ENCODE measurements at places on chromosomes 11 and 22. TPM values are rescaled to one million over a fixed set of nuclear protein-coding genes. Genes with fewer than 3 reads are reported as not detected.

DNA sequence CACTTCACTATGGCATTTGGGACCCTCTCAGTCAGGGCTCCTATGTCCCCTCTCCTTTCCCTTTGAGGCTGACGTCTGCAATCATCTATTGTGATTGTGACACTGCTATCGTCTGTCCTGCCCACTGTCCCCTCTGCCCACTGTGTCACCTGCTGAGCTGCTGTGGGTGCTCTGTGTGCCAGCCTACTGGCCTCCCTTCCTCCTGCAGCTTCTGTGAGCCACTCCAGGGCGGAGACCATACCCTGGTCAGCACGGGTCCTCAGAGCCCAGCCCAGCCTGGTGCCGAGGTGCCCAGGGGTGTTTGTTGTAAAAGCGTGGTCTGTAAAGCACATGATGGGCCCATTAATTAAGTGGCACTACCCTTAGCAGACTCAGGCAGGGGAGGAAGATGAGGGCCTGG is 29.4 kb downstream of the MPPED1 start:
- DNase-seq, result no peak

GRCh38 chr11:130160498-130161155 is 1.0 kb downstream of the ST14 start:
- no peak for DNase-seq

GRCh38 chr22:45781459-45781858 is 109.8 kb downstream of the ATXN10 start:
- no peak for DNase-seq

DNA sequence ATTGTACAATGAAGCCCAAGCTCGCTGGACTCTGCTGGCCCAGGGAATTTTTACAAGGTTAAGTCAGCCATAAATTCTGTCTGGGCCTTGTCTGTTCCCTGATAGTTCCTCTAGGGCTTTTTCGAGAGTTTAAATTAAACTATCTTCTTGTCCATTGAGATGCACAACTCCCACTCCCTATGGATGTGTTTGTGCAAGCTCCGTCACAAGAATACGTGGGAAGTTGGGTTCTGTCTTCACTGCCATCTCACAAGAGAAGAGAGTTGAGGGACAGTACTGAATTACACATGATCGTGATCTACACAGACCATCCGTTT is 153.6 kb upstream of the TTC12 start:
- no peak for DNase-seq

DNA sequence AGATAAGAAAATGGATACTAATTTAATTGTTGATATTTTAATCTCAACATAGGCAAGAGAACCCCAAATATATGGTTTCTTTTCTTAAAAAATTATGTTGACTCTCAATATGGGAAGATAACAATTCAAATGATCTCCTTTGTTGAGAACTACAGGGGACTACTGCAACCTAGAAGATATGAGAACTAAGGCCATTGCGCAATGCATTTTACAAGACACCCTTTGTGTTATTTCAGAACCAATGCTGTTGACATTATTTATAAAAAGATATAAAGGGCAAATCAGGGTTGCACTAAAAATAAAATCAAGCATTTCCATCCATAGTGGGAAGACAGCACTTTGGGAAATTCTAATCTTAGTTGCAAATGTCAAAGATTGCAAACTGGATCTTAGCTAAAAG is 322.3 kb downstream of the SOX6 start:
- DNase-seq, result no peak

DNA sequence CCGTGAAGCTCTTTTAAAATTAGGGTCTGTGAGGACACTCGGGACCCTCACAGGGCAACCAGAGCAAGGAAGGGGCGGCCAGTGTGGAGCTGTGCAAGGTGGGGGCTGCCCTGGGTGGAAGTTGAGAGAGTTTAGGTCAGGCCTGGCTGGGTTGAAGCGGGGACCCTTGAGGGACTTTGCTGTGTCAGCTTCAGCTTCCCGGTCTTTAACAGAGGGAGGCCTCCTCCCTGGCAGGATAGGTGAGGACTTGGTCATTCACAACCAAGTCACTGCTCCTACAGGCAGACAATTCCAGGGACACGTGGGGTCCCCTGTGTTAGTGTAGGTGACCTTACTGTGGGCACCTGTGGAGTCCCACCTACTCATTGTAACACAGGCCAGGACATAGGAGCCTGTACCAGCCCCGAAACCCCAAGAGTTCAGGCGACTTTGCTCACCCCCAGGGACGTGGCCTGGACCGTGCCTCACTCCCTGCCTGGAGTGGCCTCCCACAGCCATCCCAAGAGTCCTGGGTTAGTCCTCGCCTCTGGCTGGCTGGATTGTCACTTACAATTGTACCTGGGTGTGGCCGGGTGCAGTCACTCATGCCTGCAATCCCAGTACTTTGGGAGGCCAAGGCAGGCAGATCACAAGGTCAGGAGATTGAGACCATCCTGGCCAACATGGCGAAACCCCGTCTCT is 18.8 kb upstream of the ARHGAP8 start:
- DNase-seq, result peak; percentile 24

DNA sequence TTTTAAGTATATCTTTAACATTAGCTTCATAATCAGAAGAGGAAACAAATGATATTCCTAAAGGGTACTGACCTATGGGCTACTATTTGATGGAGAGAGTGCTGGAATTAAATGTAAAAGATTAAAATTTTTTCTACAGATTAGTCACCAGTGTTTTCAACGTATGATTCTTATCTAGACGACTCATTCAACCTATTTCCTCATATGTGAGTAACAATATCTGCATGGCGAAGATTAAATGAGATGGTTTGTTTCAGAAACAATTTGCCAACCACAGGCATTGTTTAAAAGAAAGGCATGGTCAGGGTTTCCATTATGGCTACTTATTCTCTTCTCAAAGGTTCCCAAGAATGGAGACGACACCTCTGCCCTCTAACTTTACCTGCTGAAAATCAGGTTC is 20.4 kb downstream of the OR56B4 start:
- peak; percentile 35 for DNase-seq

DNA sequence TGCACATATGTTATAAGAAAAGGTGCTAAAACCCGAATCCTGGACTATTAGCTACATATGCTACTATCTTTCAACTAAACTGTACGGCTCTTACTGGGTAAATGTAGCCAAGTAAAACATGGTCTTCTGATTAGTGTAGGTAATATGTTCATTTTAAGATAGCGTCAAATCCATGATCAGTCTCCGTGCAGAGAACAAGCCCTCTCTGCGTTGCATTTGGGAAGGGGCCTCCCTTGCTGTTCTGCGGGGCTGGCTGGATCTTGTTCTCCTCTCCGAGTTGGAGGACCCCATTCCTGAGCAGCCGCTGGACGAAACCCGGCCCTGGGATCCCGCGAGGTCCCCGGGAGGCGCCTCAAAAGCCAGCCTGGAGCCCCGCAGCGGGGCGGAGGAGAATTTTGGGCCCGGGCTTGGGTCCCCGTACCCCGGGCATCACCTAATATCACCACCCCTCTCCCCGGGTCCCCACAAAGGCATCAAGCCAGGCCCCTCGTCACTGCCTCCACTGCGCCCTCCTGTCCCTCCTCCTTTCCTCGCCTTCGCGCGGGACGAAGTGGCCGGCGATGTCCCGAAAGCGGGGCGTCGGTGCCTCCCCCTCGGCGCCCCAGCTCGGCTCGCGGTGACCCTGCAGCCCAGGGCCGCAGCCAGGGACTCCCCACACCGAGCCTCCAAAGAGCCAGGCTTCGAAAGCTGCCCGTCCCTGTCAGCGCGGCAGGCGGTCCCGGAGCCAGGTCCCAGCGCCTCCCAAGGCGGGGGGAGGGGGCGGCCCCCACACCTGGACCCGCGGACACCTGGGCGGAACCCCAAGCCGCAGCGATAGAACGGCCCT is 54.5 kb upstream of the FBXO3 start:
- no peak for DNase-seq

KRTAP5-7 gene
- total RNA-seq, result not detected

TNNI2 gene
- 7.8 TPM for total RNA-seq

ADAMTS15 gene
- total RNA-seq, result 2.2 TPM

ANO9 gene
- total RNA-seq, result 27.6 TPM

PKNOX2 gene
- total RNA-seq, result not detected
